ENCODE measurements at places on chromosomes 1 and 21.

- no peak for DNase-seq
Measured at GRCh38 chr1:223844787-223845036, 1.0 kb downstream of the TP53BP2 start.

- no peak for DNase-seq
Measured at GRCh38 chr1:215423288-215423687, 143.8 kb upstream of the KCTD3 start.

- DNase-seq = no peak
Measured at GRCh38 chr1:20448671-20449071, 37.3 kb downstream of the CAMK2N1 start.

DNA sequence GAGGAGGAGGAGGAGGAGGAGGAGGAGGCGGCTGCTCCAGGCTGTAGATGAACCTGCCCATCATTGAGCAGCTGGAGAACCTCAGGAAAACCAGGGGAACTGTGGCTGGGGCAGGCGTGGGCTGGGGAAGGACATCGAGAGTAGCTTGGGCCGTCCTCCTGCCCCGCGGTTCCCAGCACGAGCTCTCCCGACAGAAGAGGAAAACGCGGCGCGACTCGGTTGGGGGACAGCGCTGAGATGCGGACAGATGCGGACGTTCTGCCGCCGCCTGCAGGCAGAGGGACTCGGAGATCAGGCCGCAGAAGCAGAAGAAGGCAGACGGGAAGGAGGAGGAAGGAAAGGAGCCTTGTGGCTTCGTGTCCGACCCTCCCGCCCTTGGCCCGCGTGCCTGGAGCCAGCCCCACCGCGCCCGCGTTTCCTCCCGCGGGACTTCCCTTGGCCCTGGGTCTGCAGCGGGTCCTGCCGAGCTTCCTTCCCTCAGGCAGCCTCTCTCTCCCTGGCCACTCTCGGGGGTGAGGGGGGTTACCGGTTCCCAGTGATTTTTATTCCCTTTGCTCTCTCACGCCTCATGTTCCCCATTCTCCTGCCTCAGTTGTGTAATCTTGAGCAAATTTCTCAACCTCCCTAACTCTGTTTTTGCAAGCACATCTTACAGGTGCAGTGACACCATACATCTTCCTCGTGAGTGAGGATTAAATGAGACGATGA lies 1.7 kb upstream of the TNFRSF9 start:
- DNase-seq = peak; percentile 78

DNA sequence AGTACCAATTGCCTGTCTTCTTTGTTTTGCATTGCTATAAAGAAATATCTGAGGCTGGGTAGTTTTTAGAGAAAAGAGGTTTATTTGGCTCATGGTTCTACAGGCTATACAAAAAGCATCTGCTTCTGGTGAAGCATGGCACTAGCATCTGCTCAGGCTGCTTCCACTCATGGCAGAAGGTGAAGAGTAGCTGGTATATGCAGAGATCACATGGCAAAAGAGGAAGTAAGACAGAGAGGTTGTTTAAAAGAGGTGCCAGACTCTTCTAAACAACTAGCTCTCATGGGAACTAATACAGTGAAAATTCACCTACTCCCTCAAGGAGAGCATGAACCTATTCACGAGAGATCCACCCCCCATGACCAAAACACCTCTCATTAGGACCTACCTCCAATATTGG lies 56.7 kb upstream of the GUCA2B start:
- DNase-seq = no peak

GRCh38 chr1:41412748-41413147 lies 51.5 kb downstream of the FOXO6 start:
- no peak for DNase-seq

- DNase-seq = no peak
Measured at GRCh38 chr1:210705086-210705485, 376.4 kb downstream of the HHAT start.

GRCh38 chr1:157166590-157166989 lies 28.4 kb upstream of the ETV3 start:
- no peak for DNase-seq

GRCh38 chr1:205980237-205980870 lies 22.8 kb downstream of the RAB7B start:
- DNase-seq = no peak

- no peak for DNase-seq
Measured at GRCh38 chr1:25004355-25004754, 74.3 kb upstream of the RUNX3 start.

GRCh38 chr21:27487676-27488075 lies 520.8 kb upstream of the ADAMTS5 start:
- DNase-seq = no peak

- DNase-seq = no peak
Measured at GRCh38 chr1:82640352-82640751, 839.6 kb downstream of the ADGRL2 start.

GRCh38 chr1:5622412-5622811 lies 369.8 kb downstream of the NPHP4 start:
- peak; percentile 31 for DNase-seq

GRCh38 chr1:178086766-178087165 lies 7.1 kb upstream of the RASAL2 start:
- DNase-seq = peak; percentile 88

GRCh38 chr1:163036671-163037070 lies 32.5 kb upstream of the RGS4 start:
- no peak for DNase-seq

GRCh38 chr1:27136236-27136551 lies 18.7 kb downstream of the SLC9A1 start:
- DNase-seq = no peak

GRCh38 chr21:31755027-31755426 lies 23.1 kb upstream of the SCAF4 start:
- DNase-seq = no peak

- no peak for DNase-seq
Measured at GRCh38 chr1:206761159-206761768, 9.3 kb upstream of the IL19 start.

DNA sequence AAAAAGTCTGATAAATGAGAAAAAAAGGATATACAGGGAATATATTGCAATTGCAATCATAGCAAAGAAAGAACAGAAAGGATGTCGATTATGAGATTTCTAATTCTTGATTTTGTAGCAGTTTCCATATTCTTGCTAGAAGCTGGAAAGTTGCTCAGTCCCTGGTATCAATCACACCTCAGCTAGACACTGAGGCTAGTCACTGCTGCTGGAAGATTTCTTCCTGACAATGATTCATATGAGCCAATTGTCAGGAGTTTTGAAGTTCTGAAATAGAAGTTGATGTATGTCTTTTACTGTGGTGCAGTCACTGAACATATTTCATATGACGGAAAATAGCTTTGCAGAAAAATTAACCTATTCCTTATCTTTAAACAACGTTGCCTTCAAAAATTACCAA lies 208.4 kb upstream of the C1orf105 start:
- DNase-seq = no peak

DNA sequence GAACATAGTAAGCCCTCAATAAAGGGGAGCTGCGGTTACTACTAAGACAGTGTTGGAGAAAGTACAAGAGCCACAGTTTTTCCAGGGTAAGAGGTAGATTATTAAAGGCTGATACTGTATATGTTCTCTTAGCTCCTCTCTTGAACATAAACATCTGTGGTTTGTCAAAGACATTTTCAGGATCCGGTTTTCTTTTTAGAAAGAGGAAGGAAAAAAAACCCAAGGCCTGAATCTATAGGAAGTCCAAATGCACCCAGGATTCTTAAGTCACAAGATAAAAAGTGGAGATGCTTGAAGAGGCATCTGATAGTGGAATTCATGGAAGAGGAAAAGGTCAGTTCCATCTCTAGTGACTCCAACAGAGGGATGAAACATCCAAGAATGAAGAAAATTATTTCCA lies 24.6 kb upstream of the SLC45A3 start:
- no peak for DNase-seq

GRCh38 chr1:15627343-15627988 lies 10.2 kb downstream of the DDI2 start:
- DNase-seq = peak; percentile 33

GRCh38 chr1:56255516-56256152 lies 323.7 kb downstream of the PLPP3 start:
- DNase-seq = peak; percentile 89

DNA sequence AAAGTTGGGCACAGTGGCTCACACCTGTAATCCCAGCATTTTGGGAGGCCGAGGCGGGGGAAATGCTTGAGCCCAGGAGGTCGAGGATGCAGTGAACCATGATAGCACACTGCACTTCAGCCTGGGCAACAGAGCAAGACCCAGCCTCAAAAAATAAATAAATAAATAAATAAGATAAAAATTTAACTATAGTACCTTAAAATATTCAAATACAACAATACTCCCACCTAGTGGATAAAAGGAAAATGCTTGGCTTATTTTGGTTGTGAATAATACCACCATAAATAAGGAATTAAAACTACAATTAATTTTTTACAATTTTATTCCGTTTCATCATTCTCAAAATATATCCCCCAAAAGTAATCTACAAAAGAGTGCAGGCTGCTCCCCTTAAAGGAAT lies 8.1 kb downstream of the PSMG1 start:
- DNase-seq = peak; percentile 54

DNA sequence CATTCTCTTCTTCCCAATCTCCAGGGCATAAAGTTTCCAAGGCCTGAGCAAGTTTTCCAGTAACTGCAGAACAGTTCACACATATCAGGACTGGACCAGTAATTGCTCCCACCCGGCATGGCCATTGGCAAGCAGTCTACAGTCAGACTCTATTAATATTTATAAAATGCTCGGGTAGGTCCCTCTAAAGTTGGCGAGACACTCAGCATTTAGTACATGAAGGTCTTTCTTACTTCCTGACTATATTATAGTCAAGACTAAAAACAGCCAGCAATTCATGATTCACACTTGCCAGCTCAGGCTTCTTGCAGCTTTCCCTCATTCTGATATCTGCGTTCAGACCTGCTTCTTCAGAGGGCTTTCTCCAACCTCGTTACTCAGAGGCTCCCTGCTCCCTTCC lies 25.4 kb downstream of the GADD45A start:
- peak; percentile 81 for DNase-seq

GRCh38 chr1:43036932-43037331 lies 78.3 kb upstream of the SLC2A1 start:
- DNase-seq = no peak

DNA sequence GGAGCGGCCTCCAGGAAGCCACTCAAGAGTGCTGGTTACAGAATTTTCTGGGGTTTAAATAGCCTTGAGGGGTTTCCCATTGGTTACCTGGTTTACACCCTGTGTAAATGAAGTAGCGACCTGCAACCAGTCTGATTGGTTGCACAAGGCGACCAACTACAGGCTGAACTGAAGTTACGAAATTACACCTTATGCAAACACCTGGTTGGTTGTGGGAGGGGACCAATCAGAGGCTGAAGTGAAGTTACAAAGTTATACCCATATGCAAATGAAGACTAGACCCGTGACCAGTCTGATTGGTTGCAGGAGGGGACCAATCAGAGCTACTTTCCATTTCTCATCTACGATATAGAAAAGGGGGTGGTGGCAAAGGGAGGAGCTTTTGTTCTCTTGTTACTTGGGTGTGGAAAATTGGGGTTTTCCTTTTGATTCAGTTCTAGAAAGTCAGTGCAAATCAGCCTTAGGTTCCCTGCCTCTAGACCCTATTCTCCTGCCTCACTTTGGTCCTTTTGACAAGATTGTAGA lies 22.2 kb upstream of the C1orf174 start:
- no peak for DNase-seq

- DNase-seq = no peak
Measured at GRCh38 chr1:33396188-33397124, 34.4 kb downstream of the PHC2 start.

- DNase-seq = no peak
Measured at GRCh38 chr1:30117685-30118084, 605.7 kb downstream of the MATN1 start.

GRCh38 chr1:223201967-223202366 lies 58.9 kb upstream of the TLR5 start:
- no peak for DNase-seq

DNA sequence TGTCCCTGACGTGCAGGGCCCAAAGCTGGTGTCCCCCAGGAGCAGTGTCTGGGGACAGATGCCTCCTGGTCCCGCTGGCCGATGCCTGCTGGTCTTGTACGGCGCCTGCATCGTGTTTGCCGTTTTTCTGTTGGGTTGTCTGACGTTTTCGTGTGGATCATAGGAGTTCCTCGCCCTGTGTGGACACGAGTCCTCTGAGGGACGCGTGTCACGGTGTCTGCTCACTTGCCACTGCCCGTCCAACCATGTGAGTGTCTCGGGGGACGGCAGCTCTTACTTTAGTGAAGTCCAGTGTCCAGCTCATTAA lies 7.4 kb downstream of the MIB2 start:
- DNase-seq = no peak

DNA sequence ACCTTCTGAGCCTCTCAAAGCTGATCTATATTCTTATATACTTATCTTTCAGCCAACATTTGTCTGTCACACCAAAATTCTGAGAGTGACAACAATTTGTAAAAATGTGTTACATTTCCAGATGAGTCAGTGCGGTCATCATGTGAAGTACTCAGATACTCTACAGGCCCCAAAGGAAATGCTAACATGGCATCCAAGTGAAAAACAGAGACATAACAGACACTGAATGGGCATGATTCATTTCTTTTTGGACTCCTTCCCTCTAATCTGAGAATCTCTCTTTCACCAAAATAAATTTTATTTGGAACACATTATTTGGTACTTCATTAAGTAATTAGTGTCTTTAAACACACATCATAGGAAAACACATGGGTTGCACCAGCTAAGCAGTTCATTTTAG lies 96.6 kb downstream of the SLC44A5 start:
- no peak for DNase-seq

All from foreskin fibroblast (primary cell).